ENCODE measurements at places on chromosomes 3 and 15.

DNA sequence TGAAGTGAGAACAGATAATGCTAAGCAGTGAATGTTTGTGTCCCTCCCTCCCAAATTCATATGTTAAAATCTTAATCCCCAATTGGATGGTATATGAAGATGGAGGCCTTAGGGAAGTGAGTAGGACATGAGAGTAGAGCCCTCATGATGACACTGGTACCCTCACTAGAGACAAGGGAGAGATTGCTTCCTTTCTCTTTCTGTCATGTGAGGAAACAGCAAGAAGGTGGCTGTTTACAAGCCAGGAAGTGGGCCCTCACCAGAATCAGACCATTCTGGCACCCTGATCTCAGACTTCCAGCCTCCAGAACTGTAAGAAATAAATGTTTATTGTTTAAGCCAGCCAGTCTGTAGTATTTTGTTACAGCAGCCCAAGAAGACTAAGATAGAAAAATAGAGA lies 209.5 kb downstream of the SATB1 start:
- no peak for DNase-seq

DNA sequence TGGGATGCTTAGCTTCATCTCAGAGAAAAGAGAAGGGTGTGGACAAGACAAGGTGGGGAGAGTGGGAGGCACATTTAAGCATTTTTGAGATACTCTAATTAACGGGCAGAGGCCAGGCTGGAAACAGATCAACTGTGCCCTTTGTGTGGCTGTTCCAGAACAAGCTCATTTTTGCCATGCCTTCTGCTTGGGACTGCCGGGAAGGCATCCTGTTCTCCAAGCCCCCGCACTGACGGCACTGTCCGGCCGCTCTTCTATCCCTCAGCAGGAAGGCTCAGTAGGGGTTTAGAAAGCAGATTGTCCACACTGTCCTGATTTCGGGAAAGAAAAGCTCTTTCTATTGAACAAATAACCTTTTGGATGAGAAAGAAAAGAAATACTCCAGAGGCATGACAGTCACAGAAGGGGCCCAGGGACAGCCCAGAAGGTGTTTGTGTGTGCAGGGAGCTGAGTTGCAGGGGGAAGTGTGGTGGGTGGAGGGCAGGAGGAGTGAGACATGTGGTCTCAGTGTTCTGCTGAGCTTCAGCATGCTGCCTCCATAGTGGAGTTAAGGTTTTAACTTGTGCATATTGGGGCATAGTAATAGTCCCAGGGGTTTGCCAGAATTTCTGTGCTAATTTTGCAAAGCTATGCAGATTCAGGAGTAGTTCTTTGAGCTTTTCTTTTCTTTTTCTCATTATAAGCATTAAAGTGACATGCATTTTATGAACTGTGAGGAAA lies 27.3 kb downstream of the SV2B start:
- DNase-seq = no peak

DNA sequence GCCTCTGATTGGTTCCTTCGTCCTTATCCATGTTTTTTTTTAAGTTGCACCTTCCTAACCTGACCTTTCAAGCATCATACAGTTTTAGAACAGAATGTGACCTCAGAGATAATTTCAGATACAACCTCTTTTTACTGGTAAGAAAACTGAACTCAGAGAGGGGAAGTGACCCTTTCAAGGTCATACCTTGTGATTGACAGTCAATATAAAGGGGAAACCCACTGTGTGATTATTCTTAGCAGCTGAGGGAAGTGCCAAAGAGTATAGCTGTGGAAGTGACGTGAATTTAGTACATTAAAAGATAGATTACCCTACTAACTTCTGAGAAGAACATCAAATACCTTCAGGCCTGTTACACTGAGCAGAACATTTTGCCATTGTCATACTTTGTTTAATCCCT lies 319.4 kb downstream of the NEK10 start:
- DNase-seq = no peak

DNA sequence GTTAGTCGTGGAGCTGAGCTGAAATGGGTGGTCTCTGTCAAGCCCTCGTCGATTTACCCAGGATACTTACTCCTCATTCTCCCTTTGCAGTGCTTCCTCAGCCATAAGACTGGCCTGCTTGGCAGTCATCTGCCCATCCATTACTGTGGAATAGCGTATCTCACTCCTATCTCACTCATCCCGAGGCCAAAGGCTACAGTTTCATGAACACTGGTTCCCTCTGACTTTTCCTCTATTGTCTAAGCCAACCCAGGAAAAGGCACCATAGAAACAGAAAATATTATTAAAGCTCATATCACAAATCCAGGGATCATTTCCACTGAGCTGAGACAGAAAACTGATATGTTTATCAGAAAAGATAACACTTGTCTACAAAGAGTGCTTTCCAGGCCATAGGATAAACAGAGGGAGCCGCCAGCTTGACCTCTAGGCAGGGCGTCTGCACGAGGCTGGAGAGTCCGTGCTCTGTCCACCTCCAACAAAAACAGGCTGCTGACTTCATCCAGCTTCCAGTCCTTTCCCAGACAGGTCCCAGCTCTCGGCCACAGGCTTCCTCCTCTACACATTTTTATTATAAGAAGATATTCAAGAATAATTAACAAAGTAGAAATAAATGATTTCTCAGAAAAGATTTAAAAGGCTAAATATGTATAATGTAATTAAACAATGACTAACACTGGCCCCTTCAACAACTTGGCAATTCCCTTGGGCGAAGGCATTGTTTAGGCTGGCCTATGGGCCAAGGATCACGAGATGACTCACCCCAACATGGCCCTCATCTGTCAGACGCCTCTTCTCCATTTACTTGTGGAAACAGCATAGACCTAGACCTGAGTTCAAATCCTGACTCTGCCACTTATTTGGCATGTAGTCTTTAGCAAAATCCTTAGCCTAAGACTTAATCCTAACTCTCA lies 27.4 kb upstream of the BOC start:
- no peak for DNase-seq

- no peak for DNase-seq
Measured at GRCh38 chr3:98440283-98440682, 22.7 kb upstream of the OR5K1 start.

GRCh38 chr3:151835751-151836525 lies 22.0 kb downstream of the AADAC start:
- DNase-seq = no peak

GRCh38 chr15:69992348-69992747 lies 105.4 kb downstream of the TLE3 start:
- DNase-seq = no peak

GRCh38 chr3:102165367-102165766 lies 269.4 kb upstream of the ZPLD1 start:
- no peak for DNase-seq
